Thoracic aorta endothelial cell (primary cell): ENCODE measurements at places on chromosomes 1 and 21. TPM values are rescaled to one million over a fixed set of nuclear protein-coding genes. Genes with fewer than 3 reads are reported as not detected.

WNT3A gene
- total RNA-seq, result not detected in 2 replicates

ARHGAP29 gene
- total RNA-seq, result 333 and 361 TPM in 2 replicates

TMCC2 gene
- 1.7 and 2.2 TPM in 2 replicates for total RNA-seq

RHCE gene
- total RNA-seq, result 0.07 TPM in 1 of 2 replicates, not detected in the other

FBLIM1 gene
- 410 and 466 TPM in 2 replicates for total RNA-seq

SPATA17 gene
- total RNA-seq, result not detected in 2 replicates

C1orf141 gene
- total RNA-seq, result not detected in 2 replicates

RUNX3 gene
- total RNA-seq, result not detected in 2 replicates

DNASE2B gene
- not detected in 2 replicates for total RNA-seq

ACTL8 gene
- not detected in 2 replicates for total RNA-seq

DNM3 gene
- total RNA-seq, result 3.3 and 4.7 TPM in 2 replicates

C1orf116 gene
- total RNA-seq, result not detected in 2 replicates

KPRP gene
- not detected in 2 replicates for total RNA-seq

LPAR3 gene
- 0.07 TPM in 1 of 2 replicates, not detected in the other for total RNA-seq

NR5A2 gene
- 11.3 and 27.8 TPM in 2 replicates for total RNA-seq
